ENCODE measurements at places on chromosomes 13 and 19. TPM values are rescaled to one million over a fixed set of nuclear protein-coding genes. Genes with fewer than 3 reads are reported as not detected.

GRCh38 chr19:29629836-29630534 lies 23.9 kb downstream of the POP4 start:
- DNase-seq = no peak

DNA sequence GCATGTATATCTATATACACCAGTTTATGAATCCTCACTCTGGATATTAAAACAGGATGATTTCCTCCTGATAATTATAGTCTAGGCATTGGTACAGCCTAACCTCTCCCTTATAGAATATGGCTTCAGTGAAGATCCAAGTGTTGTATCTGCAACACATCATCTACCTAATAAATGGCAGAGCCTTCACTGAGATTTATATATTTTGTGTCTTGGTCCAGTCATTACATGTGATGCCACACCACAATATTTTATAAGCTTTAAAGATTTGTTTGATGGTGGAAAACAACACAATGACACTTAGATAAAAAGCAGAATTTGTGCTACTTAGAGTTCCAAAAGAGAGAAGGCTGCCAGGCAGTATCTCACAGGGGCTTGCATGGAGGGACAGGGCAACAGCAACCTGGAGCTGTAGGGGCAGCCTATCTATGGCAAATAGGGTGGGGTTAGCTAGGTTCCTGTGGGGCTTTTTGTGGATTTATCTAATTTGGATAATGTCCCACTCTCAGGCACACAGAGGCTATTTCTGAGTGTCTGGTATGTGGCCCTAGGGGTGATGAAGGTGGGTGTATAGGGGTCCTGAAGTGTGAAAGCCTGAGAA lies 1736.7 kb upstream of the PRR20A start:
- DNase-seq = no peak

DNA sequence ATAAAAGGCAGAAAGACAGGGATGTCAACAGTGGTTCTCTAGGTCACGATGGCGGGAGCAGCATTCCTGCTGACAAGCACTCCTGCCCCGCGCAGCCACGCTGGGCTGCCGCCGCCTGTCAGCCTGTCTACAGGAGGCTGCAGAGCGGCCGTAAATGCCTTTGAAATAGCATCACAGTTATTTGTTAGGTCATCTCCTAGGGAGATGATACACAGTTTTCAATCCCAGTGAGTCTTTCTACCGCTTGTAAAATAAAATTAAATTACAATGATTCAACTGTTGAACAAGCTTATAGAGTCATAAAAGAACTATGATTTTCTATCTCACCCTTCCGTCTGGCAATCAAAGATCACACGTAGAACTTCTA lies 7.3 kb upstream of the SLC7A9 start:
- DNase-seq = peak; percentile 50

- no peak for DNase-seq
Observed at GRCh38 chr19:11626252-11626651, 29.0 kb downstream of the ZNF627 start.

GRCh38 chr19:2046046-2046907 lies 4.8 kb downstream of the MKNK2 start:
- DNase-seq = no peak

- DNase-seq = no peak
Observed at GRCh38 chr13:95338905-95339304, 37.7 kb upstream of the ABCC4 start.

The MYBPC2 gene
- not detected for polyA plus RNA-seq

The ACP4 gene
- polyA plus RNA-seq = not detected

The FCHO1 gene
- 1.0 TPM for polyA plus RNA-seq

The SLC7A10 gene
- polyA plus RNA-seq = not detected
